GM23248 (cell line): ENCODE measurements at places on chromosomes 4 and X.

DNA sequence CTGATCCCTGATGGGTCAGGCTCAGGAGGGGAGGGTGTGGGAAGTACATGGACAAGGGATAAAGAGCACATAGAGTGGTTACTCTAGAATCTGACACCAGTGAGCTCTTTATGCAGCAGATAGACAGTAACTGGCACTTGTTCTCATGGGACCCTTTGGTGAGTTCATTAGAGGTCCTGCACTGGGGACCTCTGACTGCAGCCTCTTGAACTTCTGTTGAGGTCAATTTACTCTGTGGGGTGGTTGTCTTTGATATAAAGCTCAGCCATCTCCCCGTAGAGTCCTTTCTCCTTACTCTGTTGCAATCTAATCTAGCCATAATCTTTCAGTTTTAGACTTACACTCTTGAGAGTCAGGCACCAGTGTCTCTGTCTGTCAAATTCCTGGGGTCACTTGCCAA, 222.4 kb downstream of the GPAT3 start:
- no peak for DNase-seq

DNA sequence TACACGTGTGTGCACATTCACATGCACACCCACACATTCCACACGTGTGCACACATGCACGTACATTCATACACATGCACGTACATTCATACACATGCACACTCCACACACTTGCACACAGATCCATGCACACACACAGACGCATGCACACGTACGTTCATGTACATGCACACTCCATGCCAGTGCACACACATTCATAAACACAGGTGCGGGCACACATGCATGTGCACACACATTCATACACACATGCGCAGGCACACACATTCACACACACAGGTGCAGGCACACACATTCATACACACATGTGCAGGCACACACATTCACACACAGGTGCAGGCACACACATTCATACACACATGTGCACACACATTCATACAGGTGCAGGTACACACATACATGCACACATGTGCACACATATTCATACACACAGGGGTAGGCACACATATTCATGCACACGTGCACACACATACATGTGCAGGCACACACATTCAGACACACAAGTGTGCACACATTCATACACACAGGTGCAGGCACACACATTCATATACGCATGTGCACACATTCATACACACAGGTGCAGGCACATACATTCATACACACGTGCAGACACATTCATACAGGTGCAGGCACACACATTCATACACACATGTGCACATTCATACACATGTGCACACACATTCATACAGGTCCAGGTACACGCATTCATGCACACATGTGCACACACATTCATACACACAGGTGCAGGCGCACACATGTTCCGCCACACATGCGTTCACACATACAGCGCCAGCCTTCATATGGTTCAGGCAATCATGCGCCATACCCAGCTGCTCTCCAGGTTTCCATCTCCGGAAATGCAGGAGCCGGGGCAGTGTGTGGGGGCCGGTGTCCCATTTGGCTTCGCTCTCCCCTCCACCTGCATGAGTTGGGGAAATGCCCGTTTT, 124.8 kb downstream of the HMX1 start:
- no peak for DNase-seq

DNA sequence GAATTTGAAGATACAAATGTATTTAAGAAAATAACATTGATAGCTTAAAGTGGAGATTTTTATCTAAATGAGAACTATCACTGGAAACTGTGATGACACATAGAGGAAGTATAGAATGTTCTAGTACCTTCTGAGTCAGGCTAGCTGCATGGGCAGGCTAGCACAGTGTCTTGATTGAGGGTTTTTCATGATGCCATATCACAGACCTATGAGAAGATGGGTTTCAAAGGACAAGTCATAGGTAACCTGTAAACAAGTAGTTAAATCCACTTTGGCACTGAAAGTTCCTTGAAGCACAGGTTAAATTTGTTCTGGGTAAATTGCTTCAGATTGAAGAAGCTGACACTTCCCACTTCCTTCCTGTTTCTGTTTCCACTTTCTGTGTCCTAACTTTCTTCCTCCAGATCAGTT, 48.2 kb upstream of the CDKN2AIP start:
- peak; percentile 22 for DNase-seq

DNA sequence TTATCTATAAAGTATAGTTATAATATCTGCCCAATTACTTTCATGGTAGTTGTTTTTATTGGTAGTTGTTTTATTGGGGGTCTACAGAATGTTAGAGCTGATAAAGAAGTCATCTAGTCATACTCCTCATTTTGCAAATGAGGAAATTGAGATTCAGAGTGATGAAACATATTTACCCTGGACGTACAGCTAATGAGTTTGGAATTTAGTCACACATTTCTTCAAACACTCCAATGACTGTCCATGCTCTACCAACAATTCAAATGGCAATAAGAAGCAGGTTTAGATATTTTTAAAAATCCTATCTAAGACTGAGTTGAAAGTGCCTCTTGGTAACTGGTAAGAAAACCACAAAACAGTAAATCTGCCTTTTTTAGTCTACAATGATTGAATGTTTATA, 98.2 kb downstream of the MAGEC1 start:
- no peak for DNase-seq

DNA sequence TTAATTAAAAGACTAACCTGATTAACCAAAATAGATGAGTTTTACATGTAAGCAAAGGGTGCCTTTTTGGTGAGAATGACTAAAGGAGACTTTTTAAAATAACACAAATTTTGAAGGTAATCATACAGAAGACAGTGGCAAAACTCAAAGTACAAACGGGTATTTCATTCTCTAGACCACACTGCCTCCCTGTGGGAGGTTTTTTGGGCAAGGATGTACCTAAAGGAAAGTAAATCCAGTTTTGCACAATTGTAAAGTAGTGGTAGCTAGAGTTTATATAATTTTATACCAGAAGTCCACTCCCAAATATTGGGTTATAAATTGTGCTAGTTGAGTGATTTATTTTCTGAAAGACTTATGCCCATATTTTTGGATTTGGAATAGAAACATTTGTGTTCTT, 201.0 kb downstream of the PAPSS1 start:
- peak; percentile 50 for DNase-seq

GRCh38 chr4:48787056-48787455, 7.0 kb upstream of the FRYL start:
- no peak for DNase-seq

DNA sequence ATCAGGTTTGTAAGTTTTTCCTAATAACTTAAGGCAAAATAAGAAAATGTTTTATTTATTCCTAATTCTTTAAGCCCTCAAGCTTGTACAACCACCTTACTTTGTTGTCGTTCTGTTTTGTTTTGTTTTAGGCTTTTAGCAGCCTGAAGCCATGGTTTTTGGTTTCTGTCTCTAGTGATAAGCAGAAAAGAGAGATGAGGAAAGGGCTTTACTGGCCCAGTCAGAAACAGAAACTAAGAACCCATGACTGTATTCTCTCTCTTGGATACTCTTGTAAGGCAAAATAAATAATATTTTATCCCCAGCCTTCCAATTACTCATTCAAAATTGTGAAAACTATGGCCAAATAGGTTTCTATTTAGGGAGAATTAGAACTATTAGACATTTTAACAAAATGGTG, 29.4 kb downstream of the TBC1D19 start:
- DNase-seq, result no peak

DNA sequence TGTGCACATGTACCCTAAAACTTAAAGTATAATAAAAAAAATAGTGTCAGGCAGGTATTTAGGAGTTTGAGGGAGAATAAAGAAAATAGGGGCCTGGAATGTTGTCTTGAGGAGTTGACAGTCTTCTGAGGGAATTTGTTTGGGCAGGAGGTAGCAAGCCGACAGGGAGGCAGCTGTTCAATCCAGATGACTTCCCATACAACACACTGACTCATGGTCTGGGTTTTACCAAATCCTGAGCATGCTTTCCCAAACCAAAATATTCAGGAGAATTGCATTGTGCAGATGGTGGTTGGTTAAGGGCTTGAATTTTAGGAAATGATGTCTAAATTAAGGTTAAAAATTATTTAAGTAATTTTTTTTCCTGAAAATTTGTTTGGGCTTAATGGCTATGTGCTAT, 430.0 kb downstream of the INPP4B start:
- peak; percentile 55 for DNase-seq

DNA sequence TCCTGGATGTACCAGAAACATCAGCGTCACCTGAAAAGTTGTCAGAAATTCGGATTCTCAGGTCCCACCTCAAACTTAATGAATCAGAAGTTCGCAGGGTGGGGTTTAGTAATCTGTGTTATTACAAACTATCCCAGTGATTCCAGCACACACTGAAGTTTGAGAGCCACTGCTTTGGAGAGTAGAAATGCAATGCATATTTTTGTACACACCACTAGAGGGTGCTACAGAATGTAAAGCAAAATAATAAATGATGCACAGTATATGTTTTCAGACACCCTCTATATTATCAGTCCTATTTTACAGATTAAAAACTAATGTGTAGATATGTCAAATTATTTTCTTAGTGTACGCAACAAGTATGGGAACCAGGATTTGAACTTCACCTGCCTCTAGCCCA, 2.4 kb upstream of the MORF4L2 start:
- DNase-seq, result peak; percentile 66

DNA sequence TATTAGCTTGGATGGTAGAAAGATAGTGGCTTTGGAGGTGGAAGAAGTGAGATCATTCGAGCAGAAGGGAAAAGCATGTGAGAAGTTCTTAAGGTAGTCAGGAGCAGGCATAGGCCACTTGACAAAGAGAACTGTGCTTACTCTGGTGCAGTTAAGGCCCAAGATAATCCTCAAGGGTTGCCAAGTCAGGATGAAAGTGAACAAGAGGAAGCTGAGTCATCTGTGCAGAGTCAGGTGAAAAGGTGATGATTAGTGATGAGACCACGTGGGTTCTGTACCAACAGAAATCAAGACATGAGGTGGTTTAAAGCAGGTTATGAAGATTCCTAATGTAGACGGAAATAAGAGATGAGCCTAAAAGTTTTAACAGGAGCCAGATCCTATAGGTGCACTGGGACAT, 369.8 kb downstream of the DTHD1 start:
- no peak for DNase-seq
